Kidney epithelial cell (primary cell): ENCODE measurements at places on chromosomes 16 and 17.

DNA sequence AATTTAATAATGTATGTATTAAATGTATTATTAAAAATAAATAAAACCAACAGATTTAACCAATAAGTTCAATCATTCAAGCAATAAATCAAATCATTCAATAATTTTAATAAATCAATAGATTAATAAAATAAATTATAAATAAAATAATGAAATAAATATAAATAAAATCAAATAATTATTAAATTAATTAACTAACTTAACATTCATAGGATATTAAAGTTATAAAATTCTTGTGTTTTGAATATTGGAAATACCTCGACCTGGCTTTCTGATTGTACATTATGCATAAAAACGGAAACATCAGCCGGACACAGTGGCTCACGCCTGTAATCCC, 182.2 kb downstream of the BANP start:
- DNase-seq, result no peak

GRCh38 chr17:49723423-49723822, 15.7 kb upstream of the SLC35B1 start:
- no peak for DNase-seq

DNA sequence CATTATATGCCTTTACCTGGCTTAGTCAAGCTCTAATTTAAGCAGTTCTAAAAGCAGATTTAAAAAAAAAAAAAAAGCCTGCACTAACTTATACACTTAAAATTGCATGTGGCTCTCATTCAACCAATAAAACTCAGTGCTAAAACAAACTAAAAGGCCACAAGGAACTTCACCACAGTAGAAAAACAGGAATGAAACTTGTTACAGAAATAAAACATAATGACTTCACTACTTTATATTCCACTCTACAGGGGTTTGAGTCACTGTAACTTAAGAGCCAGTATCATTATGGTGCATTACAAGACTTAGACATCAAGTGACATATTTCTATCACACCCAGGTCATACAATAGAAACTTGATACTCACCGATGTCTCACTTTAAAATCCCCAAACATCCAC, 11.1 kb downstream of the CA10 start:
- no peak for DNase-seq

GRCh38 chr16:28527985-28528384, 10.8 kb downstream of the NUPR1 start:
- DNase-seq, result no peak

- no peak for DNase-seq
Measured at GRCh38 chr16:1731073-1731472, 25.1 kb downstream of the MAPK8IP3 start.

- no peak for DNase-seq
Measured at GRCh38 chr17:50507871-50508572, at the start of gene MYCBPAP. TSS of gene MYCBPAP (plus strand) at chr17:50508439. CDS start at chr17:50508675, 236 bp downstream.

- no peak for DNase-seq
Measured at GRCh38 chr16:75103994-75104393, 12.6 kb downstream of the LDHD start.

- DNase-seq, result no peak
Measured at GRCh38 chr16:74201576-74201975, 95.0 kb upstream of the PSMD7 start.

- peak; percentile 23 for DNase-seq
Measured at GRCh38 chr17:75814900-75815373, 29.3 kb downstream of the UNC13D start.

- no peak for DNase-seq
Measured at GRCh38 chr17:16304830-16305229, 48.4 kb downstream of the CENPV start.

DNA sequence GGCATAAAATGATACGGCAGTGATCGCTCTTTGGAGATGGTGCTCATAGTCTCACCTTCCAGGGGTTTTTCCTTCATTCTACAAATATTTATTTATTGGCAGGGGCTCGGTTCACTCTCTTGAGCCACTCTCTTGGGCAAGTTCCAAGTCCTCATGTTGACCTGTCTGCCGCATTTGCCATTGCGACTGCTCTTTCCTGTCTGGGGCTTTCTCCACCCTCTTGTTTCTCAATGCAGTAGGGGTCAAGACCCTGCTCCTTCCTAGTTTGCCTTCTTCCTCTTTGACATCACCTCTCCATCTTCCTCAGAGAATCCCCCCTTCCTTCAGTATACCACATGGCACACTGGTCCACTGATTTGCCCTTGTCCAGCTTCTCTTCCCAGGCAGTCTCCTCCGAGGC, 21.9 kb upstream of the LRRC75A start:
- no peak for DNase-seq

- no peak for DNase-seq
Measured at GRCh38 chr17:67245694-67246402, 852 bp upstream of the HELZ start.

DNA sequence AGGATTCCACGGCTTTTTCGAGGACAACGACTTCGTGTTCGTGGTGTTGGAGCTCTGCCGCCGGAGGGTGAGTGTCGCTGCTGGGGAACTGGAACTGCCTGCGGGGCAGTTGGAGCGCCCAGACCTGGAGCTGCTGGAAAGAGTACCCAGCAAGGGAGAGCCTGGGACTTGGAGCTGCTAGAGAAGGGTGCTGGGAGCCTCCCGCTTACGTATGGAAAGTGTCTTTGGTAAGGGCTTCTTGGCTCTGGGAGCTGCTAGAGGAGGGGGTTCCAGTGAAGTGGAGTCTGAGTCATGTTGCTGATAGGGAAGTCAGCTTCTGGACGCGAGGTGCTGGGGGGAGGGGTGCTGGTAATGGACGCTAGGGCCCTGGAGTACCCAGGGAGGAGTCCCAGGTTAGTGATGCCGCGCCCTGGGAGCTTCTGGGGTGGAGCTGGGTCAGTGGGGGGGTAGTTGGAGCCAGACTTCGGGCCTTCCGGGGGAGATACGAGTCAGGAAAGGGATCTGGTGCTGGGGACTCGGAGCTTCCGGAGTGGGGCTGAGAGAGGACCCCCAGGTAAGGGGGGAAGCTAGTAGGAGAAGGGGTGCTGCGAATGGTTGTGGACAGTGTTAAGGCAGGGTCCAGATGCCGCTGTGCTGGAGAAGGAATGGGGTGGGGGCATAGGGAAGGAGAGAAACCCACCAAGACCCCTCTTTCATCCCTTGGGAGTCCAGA, 741 bp downstream of the PLK1 start:
- no peak for DNase-seq
